ENCODE measurements at places on chromosomes 5 and 9.

- peak; percentile 52 for DNase-seq
Observed at GRCh38 chr9:14440062-14440461, 126.1 kb upstream of the NFIB start.

DNA sequence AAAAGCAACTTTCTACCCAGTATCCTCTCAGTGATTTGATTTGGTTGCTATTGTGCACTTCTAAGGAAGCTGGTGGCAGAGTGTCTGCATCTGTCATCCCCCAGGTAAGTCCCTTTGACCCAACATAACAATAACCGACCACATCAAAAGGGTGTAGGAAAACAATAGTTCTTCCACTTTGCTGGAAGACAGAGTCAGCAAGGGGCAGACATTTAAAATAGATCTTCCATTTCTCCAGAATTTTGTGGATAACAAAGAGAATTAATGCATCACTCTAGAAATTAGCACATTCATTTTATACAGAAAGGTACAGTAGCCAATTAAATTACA lies 177.5 kb downstream of the EBF1 start:
- no peak for DNase-seq

DNA sequence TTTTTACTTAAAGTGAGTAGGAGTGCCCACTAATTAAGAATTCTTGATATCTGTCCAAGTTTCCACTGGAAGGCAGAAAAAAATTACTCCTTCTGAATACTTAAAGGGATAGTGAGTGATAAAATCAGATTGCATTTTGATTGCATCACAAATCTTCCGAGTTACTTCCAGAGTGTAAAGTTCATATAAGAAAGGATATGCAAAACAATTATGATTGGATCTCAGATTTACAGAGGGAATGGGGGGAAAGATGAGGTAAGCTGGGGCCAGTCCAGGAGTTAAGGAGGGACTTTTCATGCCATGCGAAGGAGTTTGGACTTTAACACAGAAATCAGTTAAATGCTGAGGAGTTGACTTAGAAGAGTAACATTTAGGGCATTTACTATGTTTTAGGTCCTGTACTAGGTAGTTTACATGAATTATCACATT lies 9.3 kb upstream of the RNF145 start:
- DNase-seq, result no peak

DNA sequence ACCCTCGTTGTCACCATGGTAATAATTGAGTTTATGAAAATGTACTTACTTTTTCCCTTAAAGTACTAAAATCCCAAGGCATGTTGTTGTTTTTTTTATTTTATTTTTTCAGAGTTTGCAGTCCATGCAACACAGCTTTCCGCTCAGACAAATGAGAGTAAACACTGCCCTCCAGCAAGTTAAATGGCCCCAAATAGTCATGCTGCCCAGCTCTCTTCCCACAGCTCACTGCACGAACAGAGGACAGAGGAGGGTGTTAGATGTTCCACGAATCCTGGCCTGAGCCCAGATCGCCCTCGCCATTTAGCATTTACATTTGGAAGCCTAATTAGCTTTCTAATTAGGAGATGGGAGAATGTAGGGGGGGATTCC lies 1.9 kb downstream of the NIM1K start:
- no peak for DNase-seq

- DNase-seq, result no peak
Observed at GRCh38 chr9:94173632-94174031, 85.5 kb upstream of the ZNF169 start.

DNA sequence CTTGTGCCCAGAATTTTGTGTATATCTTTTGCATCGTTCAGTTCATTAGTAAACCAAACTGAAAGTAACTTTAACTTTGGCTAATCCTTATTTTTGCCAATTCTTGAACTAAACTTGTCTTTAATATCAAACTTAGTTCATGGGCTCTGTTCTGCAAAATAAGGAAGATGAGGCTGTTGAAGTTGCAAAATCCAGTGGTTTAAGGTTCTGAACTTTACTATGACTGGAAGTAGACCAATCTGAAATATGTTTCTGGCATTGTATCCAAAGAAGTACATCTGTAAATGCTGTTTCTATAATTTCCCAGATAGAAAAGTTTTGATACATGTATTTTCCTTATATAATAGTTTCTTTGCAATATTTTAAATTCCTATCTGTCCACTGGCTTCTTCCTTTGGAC lies 238.1 kb downstream of the CETN3 start:
- no peak for DNase-seq

- no peak for DNase-seq
Observed at GRCh38 chr5:61308712-61309111, 23.3 kb upstream of the ZSWIM6 start.

Measured in NCI-H2081 (cell line).